ENCODE measurements at places on chromosomes 5 and 9.

DNA sequence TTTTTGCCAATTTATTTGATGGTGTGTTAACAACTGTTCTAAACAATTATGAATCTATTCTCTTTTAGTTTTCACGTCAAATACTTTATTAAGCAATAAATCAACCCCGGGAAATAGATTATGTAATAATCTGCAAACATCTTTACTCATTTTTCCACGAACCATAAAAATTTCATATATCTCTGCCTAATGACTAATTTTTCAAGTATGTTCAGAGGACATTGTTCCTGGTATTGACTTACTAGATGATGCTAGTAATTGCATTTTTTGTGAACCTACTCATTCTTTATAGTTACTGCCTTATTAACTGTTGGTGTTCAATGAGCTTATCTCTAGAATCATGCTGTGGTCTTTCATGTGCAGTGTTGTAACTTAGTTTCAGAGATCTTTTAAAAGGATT lies 41.0 kb upstream of the FBN2 start:
- H3K27ac ChIP-seq = no peak overlapping the region
- no peaks in the 10 kb centered on the region for H3K27me3 ChIP-seq
- DNase-seq = no peak
- no peaks in the 10 kb centered on the region for H3K36me3 ChIP-seq

GRCh38 chr5:10317825-10318682 lies 10.4 kb upstream of the CMBL start:
- peaks cover 2% of the 10 kb centered on the region for H3K27me3 ChIP-seq
- no peaks in the 10 kb centered on the region for H3K4me1 ChIP-seq
- H3K36me3 ChIP-seq = no peaks in the 10 kb centered on the region
- H3K4me3 ChIP-seq = no peak overlapping the region
- DNase-seq = no peak

DNA sequence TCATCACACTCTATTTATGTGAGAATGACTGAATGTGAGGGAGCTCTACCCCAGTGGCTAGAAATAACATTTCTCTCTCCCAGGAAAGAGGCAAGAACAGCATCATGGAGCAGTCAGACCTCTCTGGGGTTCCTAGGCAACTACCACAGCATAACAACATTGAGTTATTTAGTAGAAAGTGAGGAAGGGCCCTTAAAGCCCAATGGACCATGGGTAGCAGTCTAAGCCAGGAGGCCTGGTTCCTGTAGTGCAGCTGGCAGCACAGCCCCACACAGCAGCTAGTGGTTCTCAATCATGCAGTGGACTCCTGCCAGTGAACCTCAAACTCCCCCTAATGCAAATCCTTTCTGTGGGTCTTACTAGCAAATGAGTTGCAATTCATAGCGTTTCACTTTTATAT lies 55.3 kb downstream of the SPEF2 start:
- no peaks in the 10 kb centered on the region for H3K36me3 ChIP-seq
- no peaks in the 10 kb centered on the region for H3K27me3 ChIP-seq
- H3K4me1 ChIP-seq = no peaks in the 10 kb centered on the region
- no peak overlapping the region for H3K4me3 ChIP-seq
- H3K27ac ChIP-seq = no peak overlapping the region
- no peak for DNase-seq

DNA sequence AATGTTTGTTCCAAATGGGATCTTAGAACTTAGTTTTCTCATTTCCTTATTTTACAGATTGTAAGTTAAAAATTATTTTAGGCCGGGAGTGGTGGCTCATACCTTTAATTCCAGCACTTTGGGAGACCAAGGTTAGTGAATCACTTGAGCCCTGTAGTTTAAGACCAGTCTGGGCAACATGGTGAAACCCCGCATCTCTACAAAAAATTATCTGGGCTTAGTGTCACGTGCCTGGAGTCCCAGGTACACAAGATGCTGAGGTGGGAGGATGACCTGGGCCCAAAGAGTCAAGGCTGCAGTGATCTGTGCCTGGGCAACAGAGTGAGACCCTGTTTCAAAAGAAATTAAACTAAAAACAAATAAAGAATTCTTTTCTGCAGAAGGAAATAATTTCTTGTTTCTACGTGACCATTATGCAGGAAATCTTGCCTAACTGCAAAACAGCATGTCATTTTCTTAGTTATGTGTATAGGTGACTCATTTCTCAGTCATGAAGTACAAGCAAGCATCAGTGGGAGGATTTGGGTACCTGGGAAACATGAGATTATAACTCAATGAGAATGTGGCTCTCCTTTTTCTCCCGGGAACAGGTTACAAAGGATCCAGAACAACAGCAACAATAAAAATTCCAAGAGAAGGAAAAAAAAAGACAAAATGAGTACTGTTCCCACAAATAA lies 375.1 kb upstream of the ST8SIA4 start:
- H3K27me3 ChIP-seq = no peaks in the 10 kb centered on the region
- peaks cover 18% of the 10 kb centered on the region for H3K4me1 ChIP-seq
- no peak overlapping the region for H3K27ac ChIP-seq
- no peaks in the 10 kb centered on the region for H3K36me3 ChIP-seq
- no peak for DNase-seq

DNA sequence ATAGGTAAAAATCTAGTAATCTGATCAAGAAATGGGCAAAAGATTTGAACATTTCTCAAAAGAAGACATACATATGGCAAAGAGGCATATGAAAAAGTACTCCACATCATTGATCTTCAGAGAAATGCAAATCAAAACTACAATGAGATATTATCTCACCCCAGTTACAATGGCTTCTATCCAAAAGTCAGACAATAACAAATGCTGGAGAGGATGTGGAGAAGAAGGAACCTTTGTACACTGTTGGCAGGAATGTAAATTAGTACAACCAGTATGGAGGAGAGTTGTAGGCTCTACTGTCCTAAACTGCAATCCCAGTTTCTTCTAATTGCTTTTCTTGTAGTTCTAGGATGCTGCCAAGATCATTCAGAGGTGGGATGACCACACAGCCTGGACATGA lies 193.5 kb upstream of the RFX3 start:
- no peaks in the 10 kb centered on the region for H3K27me3 ChIP-seq
- no peak overlapping the region for H3K4me3 ChIP-seq
- no peaks in the 10 kb centered on the region for H3K36me3 ChIP-seq

GRCh38 chr9:107600060-107600573 lies 110.5 kb upstream of the KLF4 start:
- no peak for DNase-seq
- H3K27me3 ChIP-seq = no peaks in the 10 kb centered on the region
- H3K4me3 ChIP-seq = no peak overlapping the region
- H3K27ac ChIP-seq = no peak overlapping the region
